CD4-positive, alpha-beta memory T cell (primary cell): ENCODE measurements at places on chromosomes 7 and 10. TPM values are rescaled to one million over a fixed set of nuclear protein-coding genes. Genes with fewer than 3 reads are reported as not detected.

The UNCX gene
- not detected for total RNA-seq

The TEX47 gene
- not detected for total RNA-seq

The CNTNAP2 gene
- total RNA-seq, result 0.19 TPM

The COX15 gene
- 31.1 TPM for total RNA-seq

The PLPP4 gene
- not detected for total RNA-seq

The ENKUR gene
- not detected for total RNA-seq

The ZNF804B gene
- not detected for total RNA-seq

The SOSTDC1 gene
- not detected for total RNA-seq

The ADRA2A gene
- total RNA-seq, result not detected

The CDH23 gene
- total RNA-seq, result 5.4 TPM

The UFSP1 gene
- 10.1 TPM for total RNA-seq

The PLEKHS1 gene
- not detected for total RNA-seq
